ENCODE measurements at places on chromosomes 1 and 21.

GRCh38 chr1:154603317-154603716 is 4.7 kb downstream of the ADAR start:
- DNase-seq = no peak

DNA sequence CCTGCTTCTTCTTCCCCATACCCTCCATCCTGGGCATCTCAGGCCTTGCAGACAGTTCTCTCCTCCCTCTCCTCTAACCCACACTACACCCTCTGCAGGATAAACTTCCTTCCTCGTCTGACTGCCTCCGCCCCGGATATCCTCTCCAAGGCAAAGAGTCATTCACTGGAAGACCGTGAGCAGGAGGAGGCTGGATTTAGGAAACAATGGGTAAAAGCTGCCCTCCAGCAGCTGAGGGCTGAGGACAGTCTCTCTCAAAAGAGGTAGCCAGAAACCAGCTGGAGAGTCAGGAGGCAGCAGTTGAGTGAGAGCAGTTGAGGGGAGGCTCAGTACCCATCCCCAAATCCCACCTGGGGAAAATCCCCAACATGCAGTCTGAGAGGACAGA is 1.4 kb downstream of the CSRP1 start:
- DNase-seq = no peak

DNA sequence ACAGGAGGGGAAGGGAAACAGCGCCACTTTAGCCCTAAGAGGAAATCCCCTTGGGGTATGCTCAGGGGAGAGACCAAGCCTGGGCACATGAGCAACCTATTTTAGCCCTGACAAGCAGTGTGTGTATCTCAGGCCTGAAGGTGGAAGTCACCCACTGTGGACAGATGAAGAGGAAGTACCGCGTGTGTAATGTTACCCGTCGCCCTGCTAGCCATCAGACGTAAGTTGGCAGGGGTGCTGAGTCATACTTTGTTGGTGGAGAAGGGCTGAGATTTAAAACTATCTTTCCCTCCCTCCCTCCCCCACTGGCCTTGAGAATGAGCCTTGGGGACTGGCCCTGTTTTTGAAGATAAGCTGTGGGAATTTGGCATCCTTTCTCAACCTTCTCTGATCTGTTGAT is 11.2 kb downstream of the AGO1 start:
- DNase-seq = no peak

GRCh38 chr1:18190598-18190997 is 83.0 kb downstream of the IGSF21 start:
- DNase-seq = no peak
